CD4-positive, alpha-beta memory T cell (primary cell): ENCODE measurements at places on chromosomes 12 and 14. TPM values are rescaled to one million over a fixed set of nuclear protein-coding genes. Genes with fewer than 3 reads are reported as not detected.

KRT71 gene
- total RNA-seq, result not detected

BDKRB1 gene
- not detected for total RNA-seq

KCNJ8 gene
- 0.25 TPM for total RNA-seq

SLC10A1 gene
- total RNA-seq, result not detected

LIN7A gene
- total RNA-seq, result not detected

PPP1R13B gene
- total RNA-seq, result 23.3 TPM

STRAP gene
- total RNA-seq, result 46.1 TPM

FOXA1 gene
- not detected for total RNA-seq

FAM186B gene
- 0.22 TPM for total RNA-seq

PTPRB gene
- not detected for total RNA-seq

ASB2 gene
- total RNA-seq, result 27.3 TPM

ETFBKMT gene
- 1.5 TPM for total RNA-seq

RAPGEF3 gene
- total RNA-seq, result 0.15 TPM

TRHDE gene
- not detected for total RNA-seq

RFC5 gene
- total RNA-seq, result 17.2 TPM

RHOJ gene
- total RNA-seq, result not detected

CLEC1B gene
- total RNA-seq, result not detected

GLT1D1 gene
- total RNA-seq, result not detected

MORN3 gene
- 14.1 TPM for total RNA-seq

KRT81 gene
- not detected for total RNA-seq

MYF6 gene
- not detected for total RNA-seq

OR4K13 gene
- total RNA-seq, result not detected

DCN gene
- not detected for total RNA-seq

GOLT1B gene
- 33.0 TPM for total RNA-seq

MARCHF9 gene
- 62.8 TPM for total RNA-seq

GSKIP gene
- 25.3 TPM for total RNA-seq

CCDC85C gene
- total RNA-seq, result 14.1 TPM

EP400 gene
- 82.3 TPM for total RNA-seq

TAMALIN gene
- 30.5 TPM for total RNA-seq

HCAR1 gene
- total RNA-seq, result 0.19 TPM

SIX6 gene
- total RNA-seq, result not detected

PLCZ1 gene
- not detected for total RNA-seq

PRH2 gene
- total RNA-seq, result not detected

HOXC11 gene
- total RNA-seq, result not detected

KRT77 gene
- total RNA-seq, result not detected

MGST1 gene
- total RNA-seq, result 2.3 TPM

NPAS3 gene
- total RNA-seq, result not detected

RNASE9 gene
- not detected for total RNA-seq

GLS2 gene
- total RNA-seq, result 9.8 TPM

DLGAP5 gene
- not detected for total RNA-seq

PLEKHG7 gene
- total RNA-seq, result not detected

SPTLC2 gene
- 25.9 TPM for total RNA-seq

B4GALNT3 gene
- 2.1 TPM for total RNA-seq

GUCY2C gene
- not detected for total RNA-seq
